ENCODE measurements at places on chromosomes 12 and 14. TPM values are rescaled to one million over a fixed set of nuclear protein-coding genes. Genes with fewer than 3 reads are reported as not detected.

The SYNDIG1L gene
- total RNA-seq = 0.39 TPM

The GALNT16 gene
- 15.2 TPM for total RNA-seq

The EEF1AKMT3 gene
- total RNA-seq = 4.8 TPM

The SIX6 gene
- not detected for total RNA-seq

The OR6C4 gene
- not detected for total RNA-seq

DNA sequence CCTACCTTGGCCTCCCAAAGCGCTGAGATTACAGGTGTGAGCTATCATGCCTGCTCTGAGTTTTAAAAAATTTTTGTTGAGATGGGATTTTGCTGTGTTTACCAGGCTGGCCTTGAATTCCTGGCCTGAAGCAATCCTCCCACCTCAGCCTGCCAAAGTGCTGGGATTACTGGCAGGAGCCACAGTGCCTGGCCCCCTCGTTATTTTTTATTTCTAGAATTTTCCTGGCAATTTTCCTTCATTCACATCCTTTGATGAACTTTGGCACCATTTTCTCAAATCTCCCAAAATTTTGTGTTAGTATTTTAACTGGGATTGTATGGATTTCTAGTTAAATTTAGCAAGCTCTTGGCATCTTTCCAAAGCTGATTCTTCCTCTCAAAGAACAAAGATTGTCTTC lies 24.6 kb upstream of the SCARB1 start:
- DNase-seq = no peak

GRCh38 chr14:61973981-61974380 lies 211.8 kb downstream of the SNAPC1 start:
- no peak for DNase-seq

- no peak for DNase-seq
These were observed 442.5 kb upstream of the PDE3A start for GRCh38 chr12:19925841-19926240.

GRCh38 chr12:3670083-3670620 lies 82.8 kb downstream of the CRACR2A start:
- DNase-seq = no peak

- peak; percentile 11 for DNase-seq
These were observed 29.1 kb upstream of the KCNK10 start for GRCh38 chr14:88351966-88352691.
